ENCODE measurements at places on chromosomes 11 and 22. TPM values are rescaled to one million over a fixed set of nuclear protein-coding genes. Genes with fewer than 3 reads are reported as not detected.

RBFOX2 gene
- total RNA-seq, result 0.99 TPM

TRIM6 gene
- total RNA-seq, result 0.37 TPM

GAS2 gene
- 1.3 TPM for total RNA-seq

DDTL gene
- total RNA-seq, result 3.3 TPM

HTR3A gene
- not detected for total RNA-seq

MMP1 gene
- total RNA-seq, result not detected

DNAJB13 gene
- 0.15 TPM for total RNA-seq

PLEKHB1 gene
- total RNA-seq, result 13.6 TPM

TMPRSS13 gene
- total RNA-seq, result 1.5 TPM

PKNOX2 gene
- total RNA-seq, result not detected

CNTF gene
- total RNA-seq, result 2.9 TPM

PATE2 gene
- not detected for total RNA-seq

APOC3 gene
- total RNA-seq, result not detected

CD248 gene
- total RNA-seq, result 2.4 TPM

LDHAL6A gene
- total RNA-seq, result 0.15 TPM

RCOR2 gene
- 0.40 TPM for total RNA-seq

PPFIA1 gene
- 29.2 TPM for total RNA-seq

POU2F3 gene
- not detected for total RNA-seq

FBXO3 gene
- total RNA-seq, result 22.7 TPM

GPHA2 gene
- not detected for total RNA-seq

LRP4 gene
- total RNA-seq, result 0.02 TPM

POU2AF3 gene
- not detected for total RNA-seq

KCNA4 gene
- total RNA-seq, result not detected

SOX10 gene
- total RNA-seq, result not detected

TRIM49 gene
- total RNA-seq, result not detected

CHADL gene
- total RNA-seq, result 0.35 TPM

ANGPTL5 gene
- total RNA-seq, result not detected

FUT4 gene
- 7.8 TPM for total RNA-seq

Measured in activated CD4-positive, alpha-beta T cell treated with anti-CD3 and anti-CD28 coated beads, Interleukin-2, amount 10 ng/mL, durations not matched to agents 7 days and 5 days (primary cell).